ENCODE measurements at places on chromosomes 3 and 15.

DNA sequence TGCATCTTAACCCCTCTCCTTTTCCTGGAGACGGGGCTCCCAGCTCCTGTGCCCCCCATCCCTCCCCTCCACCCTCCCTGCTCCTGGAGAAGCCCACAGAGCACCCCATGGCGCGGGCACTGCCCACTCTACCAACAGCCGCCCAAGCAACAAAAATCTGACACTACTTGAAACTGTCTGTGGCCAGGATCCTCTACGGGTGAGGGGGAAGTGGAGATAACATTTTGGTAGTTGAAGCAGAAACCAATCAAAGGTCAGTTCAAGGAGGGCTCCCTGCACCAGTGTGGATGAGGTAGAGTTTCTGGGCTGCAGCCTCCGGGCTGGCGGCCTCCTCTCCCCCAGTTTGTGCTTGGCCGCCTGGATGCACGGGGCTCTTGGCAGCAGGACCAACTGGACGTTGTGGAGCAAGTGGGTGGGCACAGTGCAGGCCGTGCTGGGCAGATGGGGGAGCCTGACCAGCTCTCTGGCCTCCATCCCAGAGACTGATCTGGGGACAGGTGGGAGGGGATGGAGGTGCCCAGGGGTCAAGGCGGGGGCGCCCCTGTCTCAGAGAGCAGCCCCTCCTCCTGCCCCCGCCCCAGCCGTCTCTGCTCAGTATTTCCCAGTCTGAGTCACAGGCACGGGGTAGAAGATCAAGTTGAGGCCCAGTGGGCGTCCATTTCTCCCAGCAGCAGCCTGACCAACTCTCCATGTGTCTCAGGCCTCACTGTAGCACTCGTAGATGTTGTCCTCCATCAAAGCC, 12.8 kb downstream of the H1-8 start:
- no peak for DNase-seq

DNA sequence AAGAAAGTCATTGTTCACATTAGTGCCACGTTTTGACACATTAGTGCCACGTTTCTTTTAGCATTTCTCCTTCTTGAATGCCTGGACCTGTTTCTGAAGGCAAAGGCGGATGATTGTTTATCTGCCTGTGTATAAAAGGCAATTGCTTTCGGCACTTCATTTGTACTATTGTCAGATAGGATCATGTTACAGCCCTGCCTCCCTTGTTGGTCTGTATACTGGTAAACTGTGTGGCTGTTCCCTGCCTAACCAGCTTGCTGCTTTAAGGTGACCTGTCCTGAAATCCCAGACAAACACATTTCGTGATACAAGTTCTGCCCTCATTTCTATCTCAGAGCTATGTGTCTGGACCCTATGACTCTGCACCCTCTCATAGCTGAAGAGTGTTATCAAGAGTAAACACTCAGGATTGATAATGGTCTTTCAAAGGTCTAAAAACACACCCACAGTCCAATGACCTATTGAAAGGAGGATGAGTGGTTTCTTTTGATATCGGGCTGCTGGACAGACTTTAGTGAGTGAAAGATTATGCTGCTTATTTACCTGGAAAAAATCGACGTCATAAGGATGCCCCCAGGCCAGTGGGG, 276.3 kb upstream of the MCTP2 start:
- no peak for DNase-seq

DNA sequence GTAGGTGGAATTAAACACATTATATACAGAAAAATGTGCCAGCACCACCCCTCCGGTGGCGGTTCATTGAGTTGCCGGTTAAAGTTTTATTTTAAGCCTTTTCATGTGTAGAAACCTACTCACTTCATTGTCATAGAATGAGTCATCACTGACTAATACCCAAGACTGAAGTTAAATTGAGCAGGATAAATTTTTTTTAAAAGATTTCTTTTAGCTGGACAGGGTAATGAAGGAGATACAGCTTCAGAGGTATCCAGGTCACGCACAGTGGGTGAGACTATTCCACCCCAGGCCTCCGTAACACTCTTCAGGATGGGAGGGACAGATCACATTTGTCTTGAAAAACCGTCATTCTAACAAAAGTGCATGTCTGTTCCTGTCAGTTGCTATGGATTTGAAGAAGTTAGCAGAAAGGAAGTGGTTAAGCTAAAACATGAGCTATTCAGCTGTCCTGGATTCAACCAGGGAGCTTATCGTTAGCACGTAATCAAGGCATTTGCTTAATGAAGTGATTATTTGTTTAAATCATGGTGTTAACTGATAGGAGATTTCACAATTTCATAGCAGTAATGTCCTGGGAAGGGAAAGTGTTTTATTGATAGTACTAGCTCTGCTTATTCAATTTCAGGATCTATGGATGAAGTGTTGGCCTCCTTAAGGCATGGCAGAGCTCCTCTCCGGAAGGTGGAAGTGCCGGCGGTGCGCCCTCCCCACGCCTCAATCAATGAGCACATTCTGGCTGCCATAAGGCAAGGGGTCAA, 23.4 kb downstream of the WHAMM start:
- DNase-seq = peak; percentile 94

DNA sequence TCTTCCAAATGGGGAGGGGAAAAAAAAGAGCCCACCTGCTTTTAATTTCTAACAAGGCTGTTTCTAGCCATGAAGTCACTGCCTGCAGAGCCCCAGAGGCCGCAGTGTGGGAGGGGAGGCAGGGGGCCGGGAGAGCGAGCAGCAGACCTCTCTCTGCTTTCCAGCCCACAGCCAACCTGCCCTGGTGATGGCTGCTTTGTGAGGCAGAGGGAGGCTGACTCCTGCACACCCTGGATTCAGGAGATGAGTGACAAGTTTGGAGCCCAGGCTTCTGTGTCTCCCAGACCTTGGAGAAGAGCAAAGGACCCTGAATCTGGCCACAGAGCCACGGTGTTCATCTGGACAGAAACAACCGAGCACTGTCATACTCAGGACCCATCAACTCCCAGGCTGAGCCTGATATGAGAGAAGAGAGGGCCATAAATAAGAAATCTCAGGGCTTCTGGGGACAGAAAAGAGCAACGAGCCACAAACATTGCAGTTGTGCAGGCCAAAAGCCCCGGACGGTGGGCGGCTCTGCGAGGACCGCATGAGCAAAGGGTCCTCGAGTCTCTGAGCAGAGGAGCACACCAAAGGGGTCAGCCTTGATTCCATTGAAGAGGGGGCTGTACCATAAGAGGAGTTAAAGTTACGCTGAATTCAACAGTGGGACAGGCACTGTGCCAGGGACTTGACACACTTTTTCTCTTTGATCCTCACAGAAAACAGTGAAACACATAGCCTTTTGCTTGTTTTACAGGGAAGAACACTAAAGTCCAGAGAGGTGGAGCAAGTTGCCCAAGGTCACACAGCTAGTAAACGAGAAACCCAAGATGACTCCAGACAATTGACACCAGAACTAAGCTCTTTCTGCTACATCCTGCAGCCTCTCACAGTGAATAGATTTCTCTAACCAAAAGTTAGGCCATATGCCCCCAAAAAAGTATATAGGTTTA, 97.2 kb downstream of the SEMA5B start:
- no peak for DNase-seq

DNA sequence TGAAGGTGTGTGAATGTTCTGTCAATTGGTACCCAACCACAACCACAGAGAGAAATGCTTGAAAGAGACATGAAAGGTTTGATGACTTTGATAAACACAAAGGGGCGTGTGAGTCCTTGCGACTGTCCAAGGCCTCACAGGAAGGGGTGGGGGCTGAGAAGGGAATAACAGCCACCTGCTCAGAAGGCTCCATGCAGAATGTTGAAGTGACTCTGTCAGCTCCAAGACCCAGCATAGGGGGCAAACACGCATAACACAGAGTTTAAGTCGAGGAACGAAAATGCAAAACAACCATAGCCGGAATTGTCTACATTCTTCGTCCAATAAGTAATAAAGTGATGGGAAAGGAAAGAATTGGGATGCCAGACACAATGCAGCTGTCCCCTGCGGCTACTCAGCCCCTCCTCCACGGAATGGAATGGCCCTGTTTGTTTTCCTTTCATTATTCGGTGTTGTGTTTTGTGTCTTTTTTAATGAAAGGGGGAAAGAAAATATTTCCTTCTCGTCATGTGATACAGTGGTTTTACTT, 19.9 kb downstream of the TMEM212 start:
- no peak for DNase-seq

DNA sequence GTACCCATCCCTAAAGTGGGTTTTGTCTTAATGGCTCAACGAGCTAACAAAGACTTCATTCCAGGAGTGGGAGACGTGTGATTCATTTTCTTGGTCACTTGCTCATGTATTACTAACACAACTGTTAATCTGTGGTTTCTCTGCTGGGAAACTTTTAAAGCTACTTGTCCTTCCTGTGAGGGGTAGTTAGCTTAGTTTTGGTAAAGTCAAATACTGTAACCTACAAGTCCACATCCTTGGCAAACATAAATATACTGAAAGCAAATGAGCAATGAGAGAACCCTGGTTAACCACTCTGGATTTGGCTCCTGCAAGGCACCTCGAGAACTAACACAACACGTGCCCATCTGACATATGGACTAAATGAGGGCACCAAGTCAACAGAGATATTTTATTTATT, 19.9 kb downstream of the NOX5 start:
- DNase-seq = peak; percentile 95

DNA sequence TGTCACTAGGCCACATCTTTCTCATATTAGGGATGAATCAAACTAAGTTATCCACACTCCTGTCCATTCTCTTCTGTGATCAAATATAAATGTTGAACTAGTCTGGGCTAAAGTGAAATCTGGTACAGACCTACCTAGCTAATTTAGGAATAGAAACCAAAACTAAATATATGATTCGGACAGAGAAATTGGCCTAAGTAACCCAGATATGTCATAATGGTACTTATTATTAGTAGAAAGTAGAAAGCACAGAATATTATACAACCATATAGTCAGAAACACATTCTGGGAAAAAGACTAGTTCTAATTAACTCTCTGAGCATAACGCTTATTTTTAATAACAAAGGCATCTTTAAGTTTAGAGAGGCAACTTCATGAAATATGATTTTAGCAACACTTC, 389.0 kb downstream of the LSAMP start:
- DNase-seq = no peak

All from mammary epithelial cell (primary cell).